ENCODE measurements at places on chromosomes 1 and 21. TPM values are rescaled to one million over a fixed set of nuclear protein-coding genes. Genes with fewer than 3 reads are reported as not detected.

CD160 gene
- not detected for total RNA-seq

AMY1B gene
- total RNA-seq: not detected

TNFSF18 gene
- 0.46 TPM for total RNA-seq

FGR gene
- total RNA-seq: 0.30 TPM

PPFIA4 gene
- 32.2 TPM for total RNA-seq

KRTAP19-1 gene
- not detected for total RNA-seq

KPRP gene
- not detected for total RNA-seq

FMO4 gene
- total RNA-seq: 2.4 TPM

AHCYL1 gene
- 83.2 TPM for total RNA-seq

OR6N1 gene
- total RNA-seq: not detected

TRIM63 gene
- 0.30 TPM for total RNA-seq

THEM5 gene
- not detected for total RNA-seq

All from smooth muscle cell of the pulmonary artery (primary cell).